ENCODE measurements at places on chromosomes 3 and 15.

DNA sequence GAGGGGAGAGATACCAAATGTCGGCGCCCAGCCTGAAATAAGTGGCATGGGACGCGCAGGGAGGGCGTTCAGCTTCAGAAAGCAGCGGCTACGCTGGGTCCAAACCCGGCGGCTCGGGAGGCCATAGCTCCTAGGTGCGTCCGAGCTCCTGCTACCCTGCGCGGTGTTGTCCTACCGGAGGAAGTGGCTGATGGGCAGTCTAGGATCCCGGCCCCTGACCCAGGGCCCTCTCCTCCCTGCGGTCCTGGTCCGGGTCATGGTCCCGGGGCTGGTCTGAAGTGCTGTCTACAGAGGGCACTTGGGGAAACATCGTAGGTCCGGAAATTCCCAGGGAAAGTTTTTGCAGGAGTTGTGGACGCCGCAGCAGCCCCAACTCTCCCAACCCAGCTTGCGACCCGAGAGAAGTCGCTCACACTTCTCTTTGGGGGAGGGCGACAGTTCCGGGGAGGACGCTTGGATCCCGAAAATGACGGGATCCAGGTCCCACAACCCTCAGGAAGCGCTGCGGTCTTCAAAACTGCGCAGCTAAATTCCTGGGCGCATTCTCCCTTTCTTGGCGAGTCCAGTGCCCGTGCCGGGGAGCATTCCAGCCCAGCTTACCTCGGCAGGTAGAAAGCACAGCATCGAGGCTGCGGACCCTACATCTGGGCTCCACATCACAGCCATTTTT lies 9.1 kb upstream of the FOXB1 start:
- DNase-seq, result no peak

DNA sequence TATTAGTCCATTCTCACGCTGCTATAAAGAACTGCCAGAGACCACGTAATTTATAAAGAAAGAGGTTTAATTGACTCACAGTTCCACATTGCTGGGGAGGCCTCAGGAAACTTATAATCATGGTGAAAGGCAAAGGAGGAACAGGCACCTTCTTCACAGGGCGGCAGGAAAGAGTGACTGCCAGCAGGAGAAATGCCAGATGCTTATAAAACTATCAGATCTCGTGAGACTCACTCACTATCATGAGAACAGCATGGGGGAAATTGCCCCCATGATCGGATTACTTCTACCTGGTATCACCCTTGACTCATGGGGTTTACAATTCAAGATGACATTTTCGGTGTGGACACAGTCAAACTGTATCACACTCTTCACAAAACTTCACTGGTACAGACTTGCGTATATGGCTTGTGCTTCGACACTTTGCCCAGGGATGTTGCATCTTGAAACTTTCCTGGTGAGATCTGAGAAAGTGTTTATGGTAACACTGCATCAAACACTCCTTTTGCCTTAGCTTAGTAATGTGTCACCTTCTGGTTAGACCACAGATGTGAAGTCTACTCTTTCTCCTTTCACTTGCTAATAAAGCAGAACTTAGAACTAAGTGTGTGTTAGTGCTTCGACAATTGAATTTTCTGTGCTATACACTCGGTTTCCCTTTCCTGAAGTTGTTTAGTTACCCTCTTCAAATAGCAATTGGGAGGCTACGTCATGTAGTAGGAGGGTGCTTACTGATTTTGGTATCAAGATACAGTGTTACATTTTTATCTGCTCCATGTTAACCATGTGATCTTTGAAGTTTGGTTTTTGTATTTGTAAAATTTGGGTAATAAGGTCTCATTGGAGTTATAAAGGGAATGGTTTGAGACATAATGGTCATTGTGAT lies 185.7 kb downstream of the LPP start:
- DNase-seq, result no peak

DNA sequence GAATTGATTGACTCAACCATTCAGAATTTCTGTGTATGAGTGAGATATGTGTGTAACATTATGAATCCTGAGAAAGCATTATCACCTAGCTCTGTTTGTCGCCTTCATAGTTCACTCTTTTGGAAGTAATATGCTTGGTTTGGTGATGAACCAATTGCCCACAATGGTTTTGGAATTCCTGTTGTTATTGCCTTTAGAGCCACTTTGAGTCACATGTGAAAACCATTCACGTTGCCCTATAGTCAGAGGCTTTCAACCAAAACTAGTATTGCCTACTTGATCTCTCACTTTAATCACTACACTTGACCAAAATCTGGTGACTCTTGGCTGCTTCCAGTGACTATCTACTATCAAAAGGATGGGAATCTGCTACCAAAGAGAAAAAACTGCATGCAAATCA lies 78.2 kb upstream of the FLNB start:
- DNase-seq, result no peak

- no peak for DNase-seq
These were observed 890.9 kb upstream of the CFAP20DC start for GRCh38 chr3:59940718-59941117.

- no peak for DNase-seq
These were observed 13.6 kb upstream of the GATM start for GRCh38 chr15:45391746-45392583.

- DNase-seq, result no peak
These were observed 19.3 kb upstream of the MKRN3 start for GRCh38 chr15:23546158-23546557.

DNA sequence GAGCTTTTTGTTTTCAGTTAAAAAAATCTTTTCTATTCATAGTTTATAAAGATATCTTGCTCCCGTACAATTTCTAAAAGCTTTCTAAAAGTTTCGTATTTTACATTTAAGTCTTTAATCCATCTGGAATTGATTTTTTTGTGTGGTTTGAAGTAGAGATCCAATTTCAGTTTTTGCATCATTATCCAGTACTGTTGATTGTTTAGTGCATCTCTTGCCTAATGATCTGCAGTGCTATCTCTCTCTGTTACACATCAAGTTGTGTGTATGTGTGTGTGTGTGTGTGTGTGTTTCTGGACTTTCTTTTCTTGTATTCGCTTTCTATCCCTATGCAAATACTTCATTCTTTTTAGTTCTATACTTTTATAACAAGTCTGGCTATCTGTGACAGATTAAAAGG lies 605.8 kb upstream of the DPPA4 start:
- no peak for DNase-seq
